Kidney glomerular epithelial cell (primary cell): ENCODE measurements at places on chromosomes 16 and 17.

- DNase-seq = no peak
Measured at GRCh38 chr17:45584092-45585036, 93.8 kb upstream of the PLEKHM1 start.

GRCh38 chr17:76000016-76000754, 470 bp upstream of the CDK3 start:
- no peak for DNase-seq

DNA sequence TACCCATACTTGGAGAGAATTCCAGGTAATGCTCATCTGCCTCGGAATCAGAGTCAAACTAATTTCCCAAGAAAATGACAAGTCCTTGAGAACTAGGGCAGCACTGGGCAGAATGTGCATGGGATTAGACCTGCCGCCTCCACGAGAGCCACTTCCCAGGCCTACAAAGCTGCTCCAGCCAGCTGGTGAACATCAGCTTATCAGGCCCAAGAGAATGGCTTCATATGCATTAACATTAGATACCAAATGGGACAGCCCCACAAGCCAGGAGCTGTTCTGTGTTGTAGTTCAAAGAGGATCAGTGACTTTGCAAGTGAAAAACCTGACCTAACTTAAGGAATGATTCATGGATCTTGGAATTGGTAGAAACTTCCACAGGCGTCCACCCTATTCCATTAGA, 203.3 kb downstream of the CYLD start:
- DNase-seq = no peak

DNA sequence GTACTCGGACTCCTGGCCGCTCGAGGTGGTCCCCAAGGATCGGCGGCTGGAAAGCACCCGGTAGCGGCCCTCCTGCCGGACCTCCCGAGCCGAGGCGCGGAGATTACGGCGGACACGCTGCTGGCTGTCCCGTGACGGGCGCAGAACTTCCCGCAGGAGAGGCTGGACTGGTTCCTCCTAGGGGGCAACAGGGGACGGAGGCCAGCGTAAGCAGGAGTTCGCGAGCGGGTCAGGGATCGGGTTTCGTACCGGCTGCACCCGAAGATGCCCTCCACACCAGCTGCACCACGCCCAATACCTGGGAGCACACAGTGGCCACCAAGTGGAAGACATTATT, 341 bp downstream of the SLC7A6OS start:
- no peak for DNase-seq

- no peak for DNase-seq
Measured at GRCh38 chr17:17343896-17344506, 40.8 kb downstream of the NT5M start.

GRCh38 chr17:39027455-39028035, 60.3 kb upstream of the FBXO47 start:
- no peak for DNase-seq

GRCh38 chr17:35044181-35044580, 19.3 kb downstream of the RFFL start:
- DNase-seq = no peak
